ENCODE measurements at places on chromosomes 5 and 9.

- DNase-seq = no peak
Measured at GRCh38 chr5:136129445-136129844, 3.2 kb upstream of the SMAD5 start.

DNA sequence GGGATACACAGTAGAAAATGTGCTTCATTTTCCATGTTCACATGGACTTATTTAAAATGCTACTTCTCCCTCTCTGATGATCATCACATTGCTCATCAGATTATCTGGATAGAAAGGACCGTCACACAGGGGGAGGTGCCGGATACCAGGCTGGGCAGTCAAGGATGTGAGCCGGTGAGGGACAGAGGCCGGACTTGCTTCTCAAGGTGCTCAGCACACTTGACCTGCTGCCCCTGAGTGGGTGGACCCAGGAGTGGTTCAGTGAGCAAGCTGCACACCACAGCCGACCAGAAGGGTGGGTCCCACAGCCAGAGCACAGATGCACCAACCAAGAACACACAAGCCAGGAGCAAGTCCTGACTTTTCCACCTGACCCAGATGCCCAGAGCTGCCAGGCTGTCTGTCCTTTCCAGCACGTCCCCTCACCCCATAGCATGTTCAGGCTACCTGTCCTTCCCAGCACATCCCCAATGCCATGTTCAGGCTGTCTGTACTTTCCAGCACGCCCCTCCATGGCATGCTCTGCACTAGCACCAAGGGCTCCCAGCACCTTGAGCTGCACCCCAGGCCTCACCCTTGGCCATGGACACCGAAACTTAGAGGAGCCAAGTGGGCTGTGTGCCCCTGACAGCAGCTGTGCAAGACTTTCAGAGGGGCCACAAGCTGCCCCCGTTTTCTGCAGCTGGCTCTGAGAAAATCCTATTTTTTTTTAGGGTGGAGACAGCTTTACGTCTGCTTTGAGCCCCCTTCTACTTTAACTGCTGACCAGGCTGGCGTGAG lies 77.8 kb downstream of the SECISBP2 start:
- no peak for DNase-seq

- DNase-seq = no peak
Measured at GRCh38 chr9:125091121-125091520, 52.2 kb downstream of the SCAI start.

- no peak for DNase-seq
Measured at GRCh38 chr9:135583688-135584011, 22.1 kb downstream of the PAEP start.

DNA sequence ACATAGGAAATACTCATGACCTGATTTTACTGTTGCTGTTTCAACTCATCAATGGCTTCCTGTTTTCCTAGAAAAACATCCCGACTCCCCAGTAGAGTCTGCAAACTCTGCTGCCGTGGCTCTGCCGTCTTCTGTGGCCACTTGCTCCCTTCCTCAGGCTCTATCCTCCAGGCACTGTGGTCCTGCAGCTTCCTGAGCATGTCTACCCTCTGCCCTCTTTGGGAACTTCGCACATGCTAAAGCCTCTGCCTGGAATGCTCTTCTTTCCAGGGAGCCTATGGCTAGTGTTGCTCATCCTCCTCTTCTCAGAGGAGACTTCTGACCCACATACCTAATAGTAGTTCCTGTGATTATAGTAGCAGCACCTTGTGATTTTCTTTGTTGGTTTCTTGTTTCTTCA lies 256.9 kb downstream of the MAN2A1 start:
- no peak for DNase-seq

DNA sequence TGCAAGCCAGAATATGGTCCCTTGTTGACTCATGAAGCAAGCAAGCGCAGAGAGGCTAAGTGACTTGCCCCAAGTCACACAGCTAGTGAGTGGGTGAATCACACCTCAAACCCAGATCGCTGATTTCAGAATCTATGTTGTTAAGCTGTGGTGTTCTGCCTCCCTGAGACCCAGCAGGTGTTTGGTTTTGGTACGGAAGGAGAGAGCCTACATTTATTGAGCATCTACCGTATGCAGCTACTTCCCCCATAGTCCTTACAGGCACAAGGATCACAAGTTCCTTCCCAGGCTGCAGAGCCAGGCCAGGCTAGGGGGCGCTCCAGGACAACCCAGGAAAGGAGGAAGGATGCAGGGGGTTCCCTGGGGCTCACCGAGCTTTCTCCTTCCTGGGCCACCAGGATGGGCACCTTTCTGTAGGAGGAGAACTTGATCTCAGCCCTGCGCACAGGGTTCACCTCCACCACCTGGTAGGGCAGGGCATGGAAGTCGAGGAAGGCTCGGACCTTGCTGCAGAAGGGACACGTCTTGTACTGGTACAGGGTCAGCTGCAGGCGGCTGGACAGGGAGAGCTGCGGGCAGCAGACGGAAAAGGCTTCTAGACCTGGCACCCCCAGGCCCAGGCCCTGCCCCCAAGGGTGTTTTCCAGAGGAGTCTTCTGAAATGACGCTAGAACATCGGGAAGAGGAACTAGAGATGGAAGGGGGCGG lies 2.5 kb downstream of the PTGES2 start:
- no peak for DNase-seq

GRCh38 chr9:3909966-3910650 lies 384.3 kb upstream of the RFX3 start:
- DNase-seq = no peak
